CD14-positive monocyte (primary cell): ENCODE measurements at places on chromosomes 7 and 10.

DNA sequence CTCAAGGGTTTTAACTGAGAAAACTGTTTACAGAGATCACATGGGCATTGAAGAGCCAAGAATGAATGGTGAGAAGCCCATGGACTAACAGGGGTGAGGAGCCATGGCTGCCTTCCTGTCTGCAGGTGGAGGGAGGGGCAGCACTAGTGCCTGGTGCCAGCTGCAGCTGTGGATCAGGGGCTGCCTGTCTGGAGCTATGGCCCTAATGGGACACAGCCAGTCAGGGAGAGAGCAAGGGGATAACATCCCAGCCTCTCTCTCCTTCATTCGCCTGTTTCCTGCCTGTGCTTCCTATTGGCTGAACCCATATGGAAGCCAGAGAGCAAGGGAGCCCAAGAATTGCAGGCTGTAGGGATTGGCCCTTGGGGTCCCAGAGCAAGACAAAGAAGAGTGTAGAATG lies 125.8 kb upstream of the GAD2 start:
- DNase-seq, result no peak
- H3K27ac ChIP-seq, result no peak overlapping the region
- no peaks in the 10 kb centered on the region for H3K36me3 ChIP-seq
- no peaks in the 10 kb centered on the region for H3K4me1 ChIP-seq
- H3K27me3 ChIP-seq, result no peaks in the 10 kb centered on the region

DNA sequence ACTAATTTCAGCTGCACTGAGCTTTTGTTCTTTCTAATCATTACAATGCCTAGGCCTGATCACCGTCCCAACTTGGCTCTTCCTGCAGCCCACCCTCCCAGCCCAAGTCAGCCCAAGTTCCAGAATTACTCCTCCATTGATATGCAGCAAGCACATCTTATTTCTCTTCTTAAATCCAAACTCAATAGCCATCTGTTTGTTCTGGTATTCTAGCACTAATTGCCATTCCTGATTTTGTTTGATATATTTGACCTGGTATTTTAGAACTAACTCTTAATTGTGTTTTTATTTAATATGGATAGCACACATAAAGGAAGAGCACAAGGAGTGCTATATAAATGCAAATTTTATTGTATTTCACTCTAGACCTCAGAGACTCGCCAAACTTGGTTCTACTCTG lies 241.2 kb downstream of the SKIDA1 start:
- no peaks in the 10 kb centered on the region for H3K4me1 ChIP-seq
- no peak for DNase-seq
- no peaks in the 10 kb centered on the region for H3K27me3 ChIP-seq
- H3K36me3 ChIP-seq, result no peaks in the 10 kb centered on the region
- H3K4me3 ChIP-seq, result no peak overlapping the region
- no peak overlapping the region for H3K27ac ChIP-seq

DNA sequence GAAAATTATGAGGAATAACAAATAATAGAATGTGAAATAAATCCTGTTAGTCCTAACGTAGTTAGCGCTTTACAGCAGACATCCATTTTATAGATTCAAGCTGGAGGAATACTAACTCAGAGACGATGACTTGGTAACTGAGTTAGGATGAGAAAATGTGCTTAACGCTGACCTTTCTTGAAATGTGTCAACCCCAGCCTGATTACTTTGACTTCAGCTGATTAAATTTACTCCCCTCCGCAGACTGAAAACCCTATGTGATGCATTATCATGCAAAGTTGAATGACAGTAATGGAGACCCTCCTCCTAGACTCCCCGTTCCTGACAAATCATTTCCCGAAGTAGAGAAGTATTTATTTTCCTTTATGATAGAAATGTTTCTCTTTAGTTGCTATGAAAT lies 54.5 kb downstream of the WDFY4 start:
- no peak for DNase-seq
- H3K27me3 ChIP-seq, result no peaks in the 10 kb centered on the region
- H3K4me3 ChIP-seq, result no peak overlapping the region
- no peak overlapping the region for H3K27ac ChIP-seq
- H3K4me1 ChIP-seq, result no peaks in the 10 kb centered on the region

DNA sequence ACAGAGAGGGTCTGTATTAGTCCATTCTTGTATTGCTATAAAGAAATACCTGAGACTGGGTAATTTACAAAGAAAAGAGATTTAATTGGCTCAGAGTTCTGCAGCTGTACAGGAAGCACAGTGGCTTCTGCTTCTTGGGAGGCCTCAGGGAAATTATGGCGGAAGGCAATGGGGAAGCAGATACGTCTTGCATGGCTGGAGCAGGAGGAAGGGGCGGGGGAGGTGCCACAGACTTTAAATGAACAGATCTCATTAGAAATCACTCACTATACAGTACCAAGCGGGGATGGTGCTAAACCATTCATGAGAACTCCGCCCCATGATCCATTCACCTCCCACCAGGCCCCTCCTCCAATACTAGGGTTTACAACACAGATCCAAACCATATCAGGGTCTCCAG lies 3.7 kb upstream of the CALU start:
- peak; percentile 63 for DNase-seq
- peak overlapping the region; percentile 37 for H3K27ac ChIP-seq
- H3K4me3 ChIP-seq, result peak overlapping the region; percentile 38

DNA sequence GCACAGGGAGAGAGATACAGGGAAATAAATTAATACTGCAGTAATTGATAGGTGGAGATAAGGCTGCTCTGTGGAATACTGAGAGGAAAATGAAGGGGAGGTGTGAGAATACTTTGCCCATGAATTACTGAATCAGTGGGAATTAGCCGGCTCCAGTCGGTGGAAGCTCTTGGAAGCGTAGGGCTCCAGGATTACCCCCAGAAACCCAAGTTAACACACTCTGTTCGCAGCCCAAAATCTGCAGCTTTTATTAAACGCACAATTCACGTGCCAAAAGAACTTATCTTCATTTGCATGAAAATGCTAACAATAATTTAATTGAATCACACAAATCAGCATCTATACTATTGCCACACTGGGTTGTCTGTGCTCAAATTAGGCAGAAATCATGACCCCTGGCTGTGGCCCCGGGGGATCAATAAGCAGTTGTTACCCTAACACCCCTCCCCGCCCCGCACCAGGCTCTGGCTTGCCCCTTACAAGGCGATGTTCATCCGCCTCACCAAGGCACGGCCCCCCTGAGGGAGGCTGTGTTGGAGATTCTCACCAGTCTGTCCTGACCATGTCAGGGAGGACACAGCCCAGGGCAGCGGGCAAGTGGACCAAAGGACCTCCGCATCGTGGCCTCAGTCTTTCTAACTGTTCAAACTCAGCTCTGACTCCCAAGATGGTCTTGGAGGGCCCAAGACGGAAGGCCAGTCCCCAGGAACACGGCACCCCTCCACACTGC lies 48.4 kb upstream of the MGMT start:
- H3K4me3 ChIP-seq, result no peak overlapping the region
- no peaks in the 10 kb centered on the region for H3K4me1 ChIP-seq
- no peaks in the 10 kb centered on the region for H3K36me3 ChIP-seq
- DNase-seq, result no peak
- H3K27ac ChIP-seq, result no peak overlapping the region
- no peaks in the 10 kb centered on the region for H3K27me3 ChIP-seq

GRCh38 chr10:95245425-95246055 lies 45.3 kb downstream of the PDLIM1 start:
- no peak overlapping the region for H3K4me3 ChIP-seq
- no peaks in the 10 kb centered on the region for H3K4me1 ChIP-seq
- DNase-seq, result no peak
